T-helper 2 cell treated with Interferon-gamma antibody and Interleukin-4, amounts not matched to agents 5 μg/mL and 100 μg/mL, for 36 hours (primary cell): ENCODE measurements at places on chromosomes 16 and 17.

- no peak for DNase-seq
Measured at GRCh38 chr17:73534209-73534909, 109.9 kb downstream of the SDK2 start.

GRCh38 chr17:65074778-65075250, 18.3 kb upstream of the GNA13 start:
- no peak for DNase-seq

DNA sequence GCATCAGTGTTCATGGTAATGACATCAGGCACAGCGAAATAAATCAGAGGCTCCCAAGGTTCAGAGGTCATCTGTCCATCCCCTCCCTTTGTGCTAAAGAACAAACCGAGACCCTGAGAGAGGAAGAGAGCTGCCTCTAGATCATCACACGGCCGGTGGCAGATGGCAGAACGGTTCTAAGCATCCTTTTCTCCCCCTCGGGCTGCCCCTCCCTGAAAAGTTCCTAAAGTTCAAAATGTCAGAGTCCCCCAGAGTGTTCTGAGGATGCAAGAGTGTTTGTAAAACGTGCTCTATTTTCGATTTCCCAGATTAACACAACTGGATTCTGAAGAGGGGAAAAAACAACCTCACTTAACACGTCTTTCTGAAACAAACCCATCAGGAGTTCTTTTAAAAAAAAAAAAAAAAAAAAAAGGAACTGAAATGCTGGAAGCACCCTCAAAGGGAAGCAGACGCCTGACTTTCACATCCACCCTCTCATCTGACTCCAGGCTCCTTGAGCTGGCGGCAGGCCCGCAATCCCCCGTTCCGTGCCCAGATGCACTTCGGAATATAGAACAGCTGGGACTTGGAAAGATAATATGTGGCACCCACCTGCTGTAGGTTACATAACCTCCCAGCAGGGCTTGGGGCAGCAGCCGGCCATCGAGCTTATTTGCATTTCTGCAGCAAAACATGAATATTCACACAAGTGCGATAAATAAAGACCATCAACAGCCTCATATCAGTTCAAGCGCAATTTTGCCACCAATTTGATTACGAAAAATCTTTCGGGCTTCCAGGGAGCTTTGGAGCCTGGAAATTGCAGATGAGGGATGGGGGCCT, 115.5 kb upstream of the SMURF2 start:
- no peak for DNase-seq

GRCh38 chr17:38877130-38877851, 7.4 kb downstream of the LASP1 start:
- no peak for DNase-seq

DNA sequence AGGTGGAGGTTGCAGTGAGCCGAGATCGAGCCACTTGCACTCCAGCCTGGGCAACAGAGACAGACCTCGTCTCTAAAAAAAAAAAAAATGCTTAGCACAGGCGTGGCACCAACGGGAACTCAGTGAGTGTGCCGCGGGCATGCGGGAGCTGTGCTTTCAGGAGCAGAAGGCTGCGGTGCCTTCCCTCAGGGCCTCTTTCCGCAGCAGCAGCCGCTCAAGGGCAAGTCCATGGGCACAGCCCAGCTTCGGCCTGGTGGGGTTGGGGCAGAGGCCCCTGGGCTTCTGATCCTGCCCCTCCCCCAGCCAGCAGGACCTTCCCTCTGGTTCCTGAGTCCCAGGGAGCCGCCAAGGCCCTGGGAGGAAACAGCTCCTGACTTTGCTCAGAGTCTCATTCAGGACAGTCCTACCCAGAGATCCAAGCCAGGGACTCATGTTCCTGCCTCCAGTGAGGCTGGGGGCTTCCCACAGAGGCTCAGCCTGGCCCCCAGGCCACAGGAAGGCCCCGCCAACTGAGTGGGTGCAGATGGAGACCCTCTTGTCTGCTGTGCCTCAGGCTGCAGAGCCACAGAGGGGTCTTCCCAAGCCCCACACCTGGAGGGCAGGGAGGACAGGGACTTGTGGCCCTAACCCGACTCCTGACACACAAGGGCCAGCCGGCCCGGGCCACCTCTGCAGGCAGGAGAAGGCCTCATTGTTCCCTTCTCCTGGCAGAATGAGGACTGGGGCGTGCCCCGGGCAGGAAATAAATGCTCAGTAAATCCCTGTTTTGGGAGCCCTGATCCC, 3.3 kb upstream of the ZG16B start:
- no peak for DNase-seq

DNA sequence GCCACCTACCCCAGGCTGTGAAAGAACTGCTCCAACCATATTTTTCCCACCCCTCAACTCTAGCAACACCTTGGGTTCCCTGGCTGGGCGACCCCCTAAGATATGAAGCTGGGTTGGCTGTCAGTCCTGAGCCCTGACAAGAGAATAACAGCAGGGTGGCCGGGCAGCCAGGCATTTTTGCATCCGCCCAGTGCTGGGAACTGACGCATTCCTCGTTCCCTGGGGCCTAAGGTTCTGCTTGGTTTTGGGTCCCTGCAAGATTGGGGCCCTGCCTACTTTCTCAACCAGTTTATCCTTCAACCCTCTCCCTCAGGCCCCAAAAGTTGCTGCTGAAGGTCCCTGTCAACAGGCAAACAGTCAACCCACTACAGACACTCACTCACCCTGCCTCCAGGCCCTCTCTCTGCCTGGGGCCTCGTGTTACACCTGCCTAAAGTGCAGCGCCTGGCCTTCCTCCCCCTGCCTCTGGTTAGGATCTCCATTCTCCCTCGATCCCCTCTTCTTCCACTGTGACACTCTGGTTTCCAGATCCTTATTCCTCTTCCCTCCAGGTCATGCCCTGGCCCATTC, 151.5 kb downstream of the STX8 start:
- DNase-seq: no peak

GRCh38 chr17:57696050-57696449, 49.0 kb downstream of the CCDC182 start:
- no peak for DNase-seq

GRCh38 chr16:17131351-17131750, 339.4 kb downstream of the XYLT1 start:
- no peak for DNase-seq

GRCh38 chr16:15616475-15617165, 26.3 kb downstream of the MARF1 start:
- DNase-seq: no peak

- no peak for DNase-seq
Measured at GRCh38 chr17:8623591-8623990, 6.9 kb downstream of the MYH10 start.

- DNase-seq: no peak
Measured at GRCh38 chr17:57735707-57736106, 9.4 kb downstream of the CCDC182 start.

GRCh38 chr16:87189426-87189825, 127.8 kb downstream of the C16orf95 start:
- DNase-seq: no peak

- DNase-seq: no peak
Measured at GRCh38 chr17:77698903-77699623, 259.4 kb upstream of the TNRC6C start.

- DNase-seq: no peak
Measured at GRCh38 chr16:65698791-65699321, 577.0 kb upstream of the CDH11 start.

DNA sequence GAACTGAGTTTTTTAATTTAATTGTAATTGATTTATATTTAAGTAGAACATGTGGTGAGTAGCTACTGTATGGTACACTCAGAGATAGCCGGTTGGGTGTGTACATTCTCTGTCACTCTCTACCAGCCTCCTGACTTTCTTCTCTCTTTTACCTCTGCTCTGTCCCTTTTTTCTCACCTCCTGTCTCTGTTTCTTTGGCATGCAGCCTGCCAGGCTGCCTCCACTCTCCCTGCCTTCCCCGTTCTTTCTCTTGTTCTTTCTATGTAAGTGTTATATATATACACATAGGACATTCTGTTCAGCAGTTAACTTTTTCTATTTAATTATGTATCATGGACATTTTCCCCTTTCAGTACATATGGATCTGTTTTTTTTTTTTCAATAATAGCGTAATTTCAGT, 50.8 kb downstream of the MRTFB start:
- no peak for DNase-seq

- DNase-seq: no peak
Measured at GRCh38 chr16:3295783-3296182, 9.4 kb downstream of the TIGD7 start.

- DNase-seq: peak; percentile 7
Measured at GRCh38 chr16:23254338-23254737, 47.8 kb upstream of the SCNN1B start.
